RPMI8226 (cell line): ENCODE measurements at places on chromosomes 3 and 15.

GRCh38 chr15:90040618-90041017 is 39.5 kb downstream of the ZNF710 start:
- DNase-seq, result no peak

- peak; percentile 92 for DNase-seq
These were observed 18.0 kb upstream of the ZXDC start for GRCh38 chr3:126493739-126494138.

DNA sequence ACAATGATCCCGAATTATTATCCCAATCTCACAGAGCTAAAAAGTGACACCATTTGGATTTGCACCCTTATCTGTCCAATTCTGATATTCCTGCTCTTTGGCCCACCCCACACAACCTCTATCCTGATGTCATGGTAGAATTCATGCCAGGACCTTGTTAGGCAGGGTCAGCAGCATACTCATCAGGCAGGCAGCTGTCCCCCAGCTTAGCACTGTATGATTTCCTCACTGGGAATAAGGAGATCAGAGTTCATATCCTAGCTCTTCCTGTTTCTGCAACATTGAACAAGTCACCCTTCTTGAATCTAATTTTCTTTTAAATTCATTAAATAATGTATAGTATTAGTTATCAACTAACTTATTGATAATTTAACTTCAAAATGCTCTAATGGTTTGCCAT is 12.0 kb upstream of the C3orf80 start:
- no peak for DNase-seq

DNA sequence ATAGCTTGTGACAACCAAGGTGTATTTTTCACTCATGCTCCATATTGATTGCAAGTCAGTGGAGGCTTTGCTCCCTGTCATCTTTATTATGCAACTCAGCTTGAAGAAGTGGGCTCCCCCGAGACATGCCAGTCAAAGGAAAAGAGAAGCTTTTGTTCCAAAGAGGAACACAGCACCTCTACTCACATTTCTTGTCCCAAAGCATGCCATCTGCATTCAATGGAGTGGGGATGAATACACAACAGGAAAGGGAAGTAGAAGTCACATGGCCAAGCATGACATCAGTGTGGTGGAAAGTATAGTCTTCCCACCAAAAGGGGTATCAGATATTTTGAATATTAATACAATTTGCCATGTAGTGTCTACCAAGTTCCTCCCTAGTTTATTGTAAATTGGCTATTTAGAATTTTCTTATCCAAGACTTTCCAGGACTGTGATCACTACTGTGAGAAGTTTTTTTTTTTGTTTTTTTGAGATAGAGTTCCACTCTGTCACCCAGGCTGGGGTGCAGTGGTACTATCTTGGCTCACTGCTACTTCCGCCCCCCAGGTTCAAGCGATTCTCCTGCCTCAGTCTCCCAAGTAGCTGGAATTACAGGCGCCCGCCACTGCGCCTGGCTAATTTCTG is 114.5 kb downstream of the GMPS start:
- DNase-seq, result no peak

DNA sequence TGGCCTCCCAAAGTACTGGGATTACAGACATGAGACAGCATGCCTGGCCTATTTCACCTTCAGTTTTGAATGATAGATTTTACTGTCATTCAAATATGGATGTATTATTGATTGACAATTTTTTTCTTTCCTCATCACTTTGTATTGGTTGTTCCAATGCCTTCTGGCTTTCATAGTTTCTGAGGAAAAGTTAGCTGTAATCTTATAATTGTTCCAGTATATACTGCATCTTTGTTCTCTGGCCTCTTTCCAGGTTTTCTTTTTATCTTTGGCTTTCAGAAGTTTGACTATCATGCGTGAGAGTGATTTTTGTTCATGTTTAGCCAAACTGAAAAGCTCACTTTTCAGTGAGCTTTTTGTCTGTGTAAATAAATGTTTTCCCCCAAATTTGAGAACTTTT is 157.1 kb downstream of the RSRC1 start:
- DNase-seq, result no peak

DNA sequence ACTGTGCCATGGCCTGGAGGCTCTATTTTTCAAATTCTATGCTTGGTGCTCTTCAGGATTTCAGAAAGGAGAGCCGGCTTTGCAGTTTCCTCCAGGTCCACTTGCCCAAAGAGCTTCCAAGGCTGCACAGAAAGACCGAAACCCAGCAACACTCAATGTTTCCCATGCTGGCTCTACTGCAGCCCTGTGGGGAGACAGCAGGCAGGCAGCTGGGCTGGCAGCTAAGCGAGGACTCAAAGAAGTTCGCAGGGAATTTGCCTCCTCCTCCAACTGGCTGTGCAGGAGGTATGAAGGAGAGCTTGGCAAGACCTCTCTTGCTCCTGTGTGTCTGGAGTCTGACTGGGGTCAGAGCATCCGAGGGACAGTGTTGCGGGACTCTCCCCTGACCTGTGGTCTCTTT is 17.4 kb upstream of the ITGA11 start:
- DNase-seq, result no peak

GRCh38 chr3:3068358-3068881 is 41.8 kb downstream of the IL5RA start:
- DNase-seq, result no peak

DNA sequence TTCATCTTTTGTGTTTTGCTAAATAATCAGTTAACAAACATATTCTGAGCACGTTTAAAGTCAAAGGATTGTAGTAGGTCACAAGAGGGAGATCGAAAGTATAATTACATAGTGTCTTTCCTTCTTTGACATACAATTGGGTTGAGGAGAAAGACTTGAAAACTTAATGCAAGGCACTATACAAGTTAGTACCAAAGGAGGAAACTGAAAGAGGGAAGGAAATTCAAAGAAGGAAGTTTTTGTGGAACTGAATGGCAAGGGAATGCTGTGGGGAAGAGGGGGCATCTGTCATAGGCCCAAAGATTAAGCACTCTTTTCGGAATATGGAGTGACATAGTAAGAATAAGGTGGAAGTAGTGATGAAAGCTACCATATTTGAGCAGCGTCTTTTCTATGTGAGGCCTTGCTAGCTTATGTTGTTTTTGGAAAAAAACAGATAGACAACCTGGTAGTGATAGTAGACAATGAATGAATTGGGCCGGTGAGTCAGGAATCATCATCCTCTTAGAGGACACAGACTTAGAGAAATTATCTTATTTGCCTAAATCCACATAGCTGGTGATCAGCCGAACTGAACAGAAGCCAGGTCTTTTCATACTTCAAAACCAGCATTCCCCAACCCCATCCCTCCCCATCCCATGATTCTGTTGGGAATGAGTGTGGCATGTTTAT is 10.2 kb downstream of the MBNL1 start:
- peak; percentile 33 for DNase-seq

GRCh38 chr3:10015461-10015904 is 10.8 kb upstream of the FANCD2 start:
- DNase-seq, result no peak

DNA sequence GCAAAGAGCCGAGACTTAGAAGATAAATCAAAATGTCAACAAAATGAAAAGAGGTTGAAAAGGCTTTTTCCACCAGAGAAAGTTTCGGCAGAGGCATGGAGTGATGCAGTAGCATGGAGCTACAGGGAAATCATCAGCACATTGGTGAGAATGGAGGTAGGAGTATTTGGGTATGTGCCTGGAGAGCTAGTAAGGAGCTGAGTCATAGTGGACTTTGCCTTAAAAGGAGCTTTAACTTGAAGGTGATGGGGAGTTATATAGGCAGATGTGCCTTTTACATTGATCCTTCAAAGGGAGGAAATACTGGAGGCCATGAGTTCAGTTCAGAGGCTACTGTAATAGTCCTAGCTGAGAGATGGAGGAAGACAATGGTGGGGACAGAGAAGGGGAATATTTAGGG is 44.3 kb downstream of the IL5RA start:
- DNase-seq, result no peak

DNA sequence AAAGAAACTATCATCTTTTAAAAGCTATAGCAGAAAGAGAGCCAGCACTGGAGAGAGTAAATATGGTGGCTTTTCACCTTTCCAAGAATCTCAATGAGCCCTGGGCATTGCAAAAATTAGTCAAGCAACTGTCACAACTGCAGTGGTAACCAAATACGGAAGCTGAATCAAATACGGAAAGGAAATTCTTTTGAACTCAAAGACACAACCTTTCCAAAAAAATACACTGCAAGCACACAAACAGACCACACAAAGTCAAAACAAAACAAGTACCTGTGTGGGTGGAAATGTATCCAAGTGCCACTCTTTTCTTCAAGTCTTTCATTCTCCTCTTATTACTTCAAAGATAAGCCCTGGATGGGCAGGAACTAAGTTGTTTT is 17.6 kb downstream of the VGLL4 start:
- no peak for DNase-seq

- DNase-seq, result no peak
These were observed 941 bp downstream of the ZBED2 start for GRCh38 chr3:111594205-111594604.

DNA sequence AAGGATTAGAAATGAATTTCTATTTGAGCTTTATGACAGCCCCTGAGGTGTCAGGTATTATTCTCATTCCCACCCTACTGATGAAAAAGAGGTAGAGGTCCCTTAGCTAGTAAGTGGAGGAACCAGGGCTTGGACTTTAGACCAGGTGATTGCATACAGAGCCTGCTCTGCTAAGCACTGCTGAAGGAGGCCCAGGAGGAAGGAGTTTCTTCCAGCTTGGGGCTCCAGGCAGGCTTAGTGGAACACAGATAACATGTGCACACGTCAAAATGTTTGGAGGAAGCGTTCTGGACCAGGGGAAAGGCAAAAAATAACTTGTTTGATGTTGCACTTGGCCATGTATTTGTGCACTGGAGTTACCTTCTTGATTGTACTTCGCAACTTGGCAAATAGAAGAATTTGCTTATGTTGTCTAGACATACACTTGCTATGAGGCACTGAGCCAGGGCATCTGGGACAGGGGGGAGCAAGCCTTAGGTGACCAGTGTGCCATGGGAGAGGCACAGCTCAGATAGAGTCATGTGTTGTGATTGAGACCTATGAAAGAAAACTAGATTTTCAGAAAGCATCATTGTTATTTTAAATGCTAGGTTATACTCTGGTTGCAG is 22.4 kb downstream of the IFT122 start:
- DNase-seq, result no peak

DNA sequence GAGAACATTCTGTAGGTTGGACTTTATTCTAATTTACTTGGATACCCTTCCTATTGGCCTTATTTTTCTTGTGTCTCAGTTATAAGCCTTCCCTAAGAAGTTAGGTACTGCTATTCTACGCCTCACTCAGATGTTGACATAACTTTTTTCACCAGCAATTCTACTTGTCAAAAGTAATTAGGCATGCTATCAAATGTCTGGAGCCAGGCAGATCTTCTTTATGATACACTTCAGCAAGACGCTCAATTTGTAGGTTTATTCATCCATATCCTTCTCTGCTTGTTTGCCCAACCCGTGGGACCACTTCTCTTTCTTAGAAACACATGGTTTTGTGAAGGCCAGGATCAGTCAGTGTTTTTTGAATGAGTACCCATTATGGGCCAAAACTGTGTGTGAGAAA is 36.2 kb upstream of the COL8A1 start:
- no peak for DNase-seq

DNA sequence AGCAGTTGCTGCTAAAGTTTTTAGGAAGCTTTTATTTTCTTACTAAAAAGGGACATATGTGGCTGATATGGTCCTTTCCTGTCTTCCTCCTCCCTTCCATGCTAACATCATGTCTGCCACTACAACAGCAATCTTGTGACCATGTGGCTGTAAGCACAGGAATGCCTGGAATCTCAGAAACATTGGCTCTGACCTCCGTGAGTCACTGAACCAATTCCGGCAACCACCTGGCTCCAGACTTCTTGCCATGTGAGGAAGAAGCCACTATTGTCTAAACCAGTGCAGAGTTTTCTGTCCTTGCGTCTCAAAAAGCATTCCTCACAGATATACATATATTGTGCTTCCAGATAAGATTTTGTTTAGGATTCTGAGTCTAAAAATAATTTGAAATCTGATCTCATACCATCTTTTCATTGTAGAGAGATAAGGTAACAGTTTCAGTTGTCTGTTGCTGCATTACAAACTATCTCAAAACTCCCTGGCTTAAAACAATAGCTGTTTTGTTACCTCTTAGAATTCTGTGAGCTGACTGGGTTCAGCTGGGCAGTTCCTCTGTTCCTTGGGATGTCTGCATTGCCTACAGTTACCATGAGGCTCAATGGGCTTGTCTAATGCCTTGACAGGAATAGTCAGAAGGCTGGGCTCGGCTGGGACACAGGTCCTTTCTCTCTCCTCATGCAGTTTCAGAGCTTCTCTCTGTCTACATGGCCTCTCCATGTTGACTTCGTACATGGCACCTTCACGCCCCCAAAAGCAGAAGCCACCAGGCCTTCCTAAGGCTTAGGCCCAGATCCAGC is 77.3 kb upstream of the MAGI1 start:
- no peak for DNase-seq

GRCh38 chr3:185317674-185318073 is 45.3 kb upstream of the MAP3K13 start:
- no peak for DNase-seq

DNA sequence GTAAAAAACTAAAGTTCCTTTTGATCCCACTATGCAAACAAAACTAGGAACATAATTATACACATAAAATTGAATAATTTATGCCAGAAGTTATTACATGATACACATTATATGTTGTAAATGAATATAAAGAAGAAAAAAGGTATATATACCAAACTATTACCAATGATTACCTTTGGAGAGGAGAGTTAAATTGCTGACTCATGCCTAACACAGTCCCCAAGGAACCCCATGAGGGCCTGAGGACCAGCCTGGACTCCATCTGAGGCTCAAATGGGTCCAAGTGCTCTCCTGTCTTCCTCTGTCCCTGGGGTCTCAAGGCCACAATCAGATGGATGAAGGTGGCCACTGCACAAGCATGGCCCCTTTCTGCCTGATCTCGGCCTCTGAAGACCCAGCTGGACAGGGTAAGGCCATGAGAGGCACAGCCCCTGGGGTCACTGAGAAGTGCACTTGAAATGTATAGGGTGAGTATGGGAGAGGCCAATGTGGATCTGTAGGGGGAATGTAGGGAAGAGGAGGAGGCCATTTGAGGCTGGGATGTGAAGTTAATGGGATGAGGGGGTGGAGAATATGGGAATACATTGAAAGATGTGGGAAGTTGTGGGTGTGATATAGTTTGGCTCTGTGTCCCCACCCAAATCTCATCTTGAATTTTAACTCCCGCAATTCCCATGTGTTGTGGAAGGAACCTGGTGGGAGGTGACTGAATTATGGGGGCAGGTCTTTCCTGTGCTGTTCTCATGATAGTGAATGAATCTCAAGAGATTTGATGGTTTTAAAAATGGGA is 1.1 kb upstream of the IQCF1 start:
- no peak for DNase-seq

DNA sequence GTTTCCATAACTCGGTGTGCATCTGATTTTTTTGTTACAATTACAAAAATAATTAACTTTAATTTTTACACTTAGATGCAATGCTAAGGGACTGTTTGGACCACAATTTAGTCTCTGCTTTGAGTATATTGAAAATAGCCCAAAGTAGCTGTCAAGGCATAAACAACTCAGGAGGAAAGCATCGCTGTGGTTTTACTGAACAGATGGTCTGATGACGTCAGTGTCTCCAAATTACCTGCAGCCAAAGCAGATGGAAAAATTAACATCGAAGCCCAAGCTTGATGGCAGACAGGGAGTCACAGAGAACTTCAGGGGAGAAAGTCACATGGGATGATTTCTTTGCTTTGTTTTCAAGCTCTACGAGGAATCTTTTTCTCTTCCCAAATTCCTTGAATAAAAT is 83.1 kb upstream of the PLCL2 start:
- DNase-seq, result peak; percentile 85

- no peak for DNase-seq
These were observed at the start of gene CHRD for GRCh38 chr3:184379358-184380184. TSS of gene CHRD (plus strand) at chr3:184380054. CDS start at chr3:184380319, 265 bp downstream.

- DNase-seq, result no peak
These were observed 53.5 kb downstream of the CCR4 start for GRCh38 chr3:33004961-33005360.
